ENCODE measurements at places on chromosomes 4 and X. TPM values are rescaled to one million over a fixed set of nuclear protein-coding genes. Genes with fewer than 3 reads are reported as not detected.

DNA sequence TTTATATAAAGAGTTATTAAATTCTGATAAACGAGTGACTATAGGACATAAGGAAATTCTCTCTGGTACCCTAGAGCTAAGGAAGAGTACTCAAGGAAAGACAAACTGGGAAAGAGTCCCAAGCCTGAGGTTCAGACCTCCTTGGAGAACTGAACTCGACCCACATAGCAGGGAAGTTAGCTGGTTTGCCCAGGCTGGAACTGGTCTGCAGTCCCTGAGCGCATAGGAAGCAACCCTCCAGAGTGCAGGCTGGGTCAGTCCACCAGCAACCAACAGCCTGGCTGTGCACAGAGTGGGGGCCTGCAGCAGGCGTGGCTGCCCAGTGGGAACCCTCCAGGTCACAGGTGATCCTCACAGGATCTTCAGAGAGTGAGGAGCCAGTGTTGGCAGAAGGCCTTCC, 114.1 kb downstream of the SOWAHB start:
- DNase-seq = no peak

DNA sequence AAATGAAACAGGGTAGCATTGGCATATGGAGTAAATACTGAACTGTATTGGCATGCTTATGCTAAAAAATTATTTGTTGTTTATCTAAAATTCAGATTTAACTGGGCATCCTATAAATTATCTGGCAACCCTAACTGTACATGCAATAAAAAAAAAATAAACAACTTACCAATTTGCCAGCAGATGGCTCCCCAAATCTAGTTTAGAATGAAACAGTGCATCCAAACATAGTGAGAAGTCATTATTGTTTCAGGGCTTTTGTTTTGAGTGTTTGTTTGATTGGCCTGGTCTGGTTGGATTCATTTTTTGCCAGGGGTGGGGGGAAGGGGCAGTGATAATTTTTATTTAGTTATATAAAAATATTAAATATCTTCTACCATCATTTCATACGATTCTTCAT, 12.8 kb upstream of the NSUN7 start:
- DNase-seq = no peak

- DNase-seq = no peak
Measured at GRCh38 chr4:151951671-151952050, 190.9 kb upstream of the GATB start.

- no peak for DNase-seq
Measured at GRCh38 chr4:117700111-117700892, 334.0 kb upstream of the NDST3 start.

- no peak for DNase-seq
Measured at GRCh38 chrX:137563681-137564651, 2.0 kb upstream of the ZIC3 start.

DNA sequence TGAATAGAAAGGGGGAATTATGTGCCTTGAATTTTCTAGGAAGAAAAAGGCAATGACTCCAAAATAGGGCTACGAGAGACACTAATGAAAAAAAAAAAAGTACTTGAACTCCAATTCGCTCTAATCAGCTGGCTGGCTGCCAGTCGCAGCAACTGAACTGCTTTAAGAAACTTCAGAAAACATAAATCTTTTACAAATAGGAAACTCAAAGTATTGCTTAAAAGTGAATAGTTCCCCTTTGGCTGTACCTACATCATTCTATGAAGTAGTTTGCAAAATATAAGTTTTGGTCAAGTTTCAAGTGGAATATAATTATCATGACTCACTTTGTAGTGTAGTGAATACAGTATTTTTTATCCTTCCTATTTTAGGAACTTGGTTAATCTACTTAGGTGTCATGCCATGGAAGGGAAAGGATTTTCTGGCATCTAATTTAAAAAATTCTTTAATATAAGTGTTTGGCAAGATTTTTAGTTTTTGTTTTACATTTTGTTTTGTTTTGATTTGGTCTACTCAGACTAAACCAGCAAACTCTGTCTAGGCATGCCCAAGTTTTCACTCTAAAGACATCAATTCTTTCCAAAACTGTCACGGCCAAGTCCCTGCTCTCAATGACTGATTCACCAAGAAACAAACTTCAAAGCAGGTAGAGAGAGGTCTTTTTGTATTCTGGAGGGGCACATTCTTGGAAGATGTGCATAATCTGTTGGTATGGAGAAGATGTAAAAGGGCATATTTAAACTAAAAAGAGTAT, 382.4 kb upstream of the GALNT7 start:
- peak; percentile 26 for DNase-seq

DNA sequence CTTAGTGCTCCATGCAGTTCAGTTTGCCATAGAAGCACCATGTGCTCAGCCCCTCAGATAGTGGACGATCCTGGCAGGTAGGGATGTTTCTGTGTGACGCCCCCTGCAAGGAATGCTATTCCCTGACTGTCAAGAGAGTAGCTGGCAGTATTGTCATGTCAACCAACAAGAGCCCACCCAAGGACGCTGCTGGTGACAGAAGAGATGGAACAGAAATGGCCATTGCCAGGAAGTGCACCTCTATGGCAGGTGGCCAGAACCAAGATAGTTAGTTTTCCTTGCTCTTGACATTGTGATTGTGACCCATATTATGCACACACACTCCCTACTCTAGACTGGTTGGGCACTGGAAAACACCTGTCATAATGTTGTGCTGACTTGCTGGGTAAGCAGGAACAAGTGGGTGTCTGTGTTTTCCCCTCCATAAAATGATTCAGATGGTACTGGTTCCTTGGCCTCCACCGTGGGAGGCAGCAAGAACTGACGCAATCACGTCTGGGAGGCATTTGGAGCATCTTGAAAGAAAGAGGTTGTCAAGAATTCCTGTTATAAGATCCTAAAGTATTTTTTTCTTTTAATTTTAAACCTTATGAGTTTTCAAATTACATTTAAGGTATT, 507.9 kb downstream of the MID1IP1 start:
- DNase-seq = no peak

- DNase-seq = no peak
Measured at GRCh38 chrX:84240848-84241565, 53.0 kb upstream of the RPS6KA6 start.

DNA sequence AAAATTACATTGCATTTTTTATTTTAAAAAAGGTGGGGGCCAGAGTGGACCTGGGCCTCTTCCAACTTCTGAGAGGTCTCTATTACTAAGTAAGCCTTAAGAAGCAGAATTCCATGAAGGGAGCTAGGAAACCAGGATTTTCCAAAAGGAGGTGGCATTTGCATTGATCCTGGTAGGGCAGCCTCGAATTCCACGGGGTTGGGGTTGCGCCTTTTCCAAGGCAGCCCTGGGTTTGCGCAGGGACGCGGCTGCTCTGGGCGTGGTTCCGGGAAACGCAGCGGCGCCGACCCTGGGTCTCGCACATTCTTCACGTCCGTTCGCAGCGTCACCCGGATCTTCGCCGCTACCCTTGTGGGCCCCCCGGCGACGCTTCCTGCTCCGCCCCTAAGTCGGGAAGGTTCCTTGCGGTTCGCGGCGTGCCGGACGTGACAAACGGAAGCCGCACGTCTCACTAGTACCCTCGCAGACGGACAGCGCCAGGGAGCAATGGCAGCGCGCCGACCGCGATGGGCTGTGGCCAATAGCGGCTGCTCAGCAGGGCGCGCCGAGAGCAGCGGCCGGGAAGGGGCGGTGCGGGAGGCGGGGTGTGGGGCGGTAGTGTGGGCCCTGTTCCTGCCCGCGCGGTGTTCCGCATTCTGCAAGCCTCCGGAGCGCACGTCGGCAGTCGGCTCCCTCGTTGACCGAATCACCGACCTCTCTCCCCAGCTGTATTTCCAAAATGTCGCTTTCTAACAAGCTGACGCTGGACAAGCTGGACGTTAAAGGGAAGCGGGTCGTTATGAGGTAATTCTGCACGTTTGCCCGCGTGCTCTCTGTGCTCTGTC, at the start of gene PGK1:
Gene PGK1, plus strand, starts transcription at position 626 of the 824 bp plus-strand sequence. Its CDS starts 93 bp downstream, at position 719.
- DNase-seq = peak; percentile 86

- no peak for DNase-seq
Measured at GRCh38 chrX:146241902-146242301, 424.3 kb downstream of the SLITRK2 start.

DNA sequence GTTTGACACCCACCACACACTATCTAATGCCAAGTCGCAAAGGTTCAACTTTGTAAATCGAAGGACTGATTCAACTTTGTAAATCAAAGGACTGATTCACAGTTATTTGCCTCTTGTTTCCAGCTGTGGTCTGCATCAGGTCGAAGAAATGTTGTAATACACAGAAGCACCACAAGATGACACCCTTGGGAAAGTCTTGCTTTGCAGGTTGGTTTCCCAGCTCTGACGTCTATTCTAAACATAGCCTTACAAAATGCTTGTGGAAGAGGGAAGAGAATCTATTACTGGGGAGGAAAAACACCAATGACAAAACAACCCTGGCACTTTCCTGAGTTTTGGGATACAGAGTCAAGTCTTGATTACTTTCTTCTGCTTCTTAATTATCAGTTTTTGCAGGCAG, 35.3 kb downstream of the SUPT20HL1 start:
- peak; percentile 68 for DNase-seq

DNA sequence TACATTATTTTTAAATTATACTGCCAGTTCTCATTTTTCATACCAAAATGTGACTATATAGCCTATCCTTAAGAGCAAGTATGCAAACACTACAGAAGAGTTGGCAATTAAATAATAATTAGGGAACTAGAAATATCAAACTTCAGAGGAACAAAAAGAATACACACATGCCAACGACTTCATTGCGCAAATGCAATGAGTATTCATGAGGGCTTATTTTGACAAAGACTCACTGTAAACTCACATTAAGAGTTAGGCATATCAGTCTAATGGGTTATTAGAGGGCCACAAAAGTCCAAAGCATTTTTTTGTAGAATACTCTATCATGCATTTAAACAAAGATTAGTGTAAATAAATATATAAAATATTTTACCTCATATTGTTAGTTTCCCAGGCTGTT, 31.6 kb downstream of the SLC10A7 start:
- DNase-seq = no peak

- no peak for DNase-seq
Measured at GRCh38 chr4:101355767-101356702, 8.7 kb upstream of the PPP3CA start.

DNA sequence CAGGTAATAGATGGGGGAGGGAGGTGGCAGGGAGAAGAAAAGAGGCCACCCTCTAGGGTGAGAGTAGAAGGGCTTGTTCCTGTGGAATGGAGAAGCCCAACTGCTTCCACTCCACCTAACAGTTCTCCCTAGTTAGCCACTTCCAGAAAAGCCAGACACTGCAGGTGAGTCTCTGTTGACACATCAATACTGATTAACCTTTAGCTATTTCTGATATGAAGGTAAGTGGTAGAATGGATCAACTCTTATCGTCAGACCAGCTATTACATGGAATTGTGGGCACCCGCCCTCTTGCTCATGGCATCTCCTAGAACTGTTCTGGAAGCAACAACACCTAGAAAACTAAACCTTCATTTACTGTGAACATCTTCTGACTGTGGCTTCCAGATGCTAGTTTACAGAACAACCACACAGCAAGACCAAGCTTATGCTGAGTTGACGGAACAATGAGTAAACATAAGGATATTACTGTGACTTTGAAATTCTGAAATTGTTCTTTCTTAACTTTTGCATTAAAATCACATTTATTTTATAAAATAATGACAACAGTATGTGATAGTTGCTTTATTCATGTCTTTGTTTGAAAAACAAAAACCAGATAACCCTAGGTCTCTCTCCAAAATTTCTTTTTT, 44.7 kb downstream of the ANXA3 start:
- no peak for DNase-seq

DNA sequence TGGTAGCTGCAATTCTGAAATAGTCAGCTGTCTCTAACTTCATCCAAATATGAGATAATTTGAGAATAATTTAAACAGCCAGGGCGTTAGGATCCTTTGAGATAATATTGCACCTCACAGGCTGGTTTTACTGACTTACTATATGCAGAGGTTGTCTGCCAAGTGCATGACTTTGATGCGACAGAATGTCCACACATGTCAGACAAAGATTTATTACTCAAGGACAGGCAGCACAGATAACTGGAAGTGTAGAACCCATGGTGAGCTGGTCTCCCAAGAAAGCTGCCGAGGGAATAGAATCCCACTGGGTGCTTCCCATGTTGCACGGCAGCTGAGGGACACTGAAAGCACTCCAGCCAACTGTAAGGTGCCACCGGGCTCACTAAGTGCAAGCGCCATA, 166.2 kb upstream of the GALNTL6 start:
- no peak for DNase-seq

- no peak for DNase-seq
Measured at GRCh38 chrX:15721911-15722310, 16.2 kb upstream of the CA5B start.

DNA sequence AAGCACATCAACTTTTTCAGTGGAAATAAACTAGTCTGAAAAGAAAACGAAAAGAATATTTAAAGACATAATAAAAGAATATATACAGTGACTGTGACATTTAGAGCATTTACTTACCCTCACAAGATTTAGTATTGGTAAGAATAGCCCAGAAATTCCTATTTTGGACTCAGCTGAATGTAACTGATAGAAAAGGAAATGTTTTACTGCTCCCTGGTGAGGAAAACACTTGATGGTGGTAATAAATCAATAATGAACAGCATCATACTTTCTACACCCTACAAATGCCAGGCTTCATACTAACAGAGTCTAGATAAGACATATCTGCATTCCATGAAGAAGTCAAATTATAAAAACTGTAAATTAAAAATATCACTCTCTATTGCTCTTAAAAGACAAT, 753.5 kb upstream of the PCDH10 start:
- DNase-seq = no peak

DNA sequence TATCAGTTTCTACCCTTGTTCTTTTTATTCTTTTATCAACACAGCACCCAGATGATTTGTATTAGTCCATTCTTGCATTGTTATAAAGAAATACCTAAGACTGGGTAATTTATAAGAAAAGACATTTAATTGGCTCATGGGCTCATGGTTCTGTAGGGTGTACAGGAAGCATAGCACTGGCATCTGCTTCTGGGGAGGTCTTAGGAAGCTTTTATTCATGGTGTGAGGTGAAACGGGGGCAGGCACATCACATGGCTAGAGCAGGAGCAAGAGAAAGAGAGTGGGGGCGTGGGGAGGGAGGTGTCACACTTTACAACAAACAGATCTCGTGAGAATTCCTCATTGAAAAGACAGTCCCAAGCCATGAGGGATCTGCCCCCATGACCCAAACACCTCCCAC, 285.3 kb downstream of the SMARCA1 start:
- DNase-seq = no peak

DNA sequence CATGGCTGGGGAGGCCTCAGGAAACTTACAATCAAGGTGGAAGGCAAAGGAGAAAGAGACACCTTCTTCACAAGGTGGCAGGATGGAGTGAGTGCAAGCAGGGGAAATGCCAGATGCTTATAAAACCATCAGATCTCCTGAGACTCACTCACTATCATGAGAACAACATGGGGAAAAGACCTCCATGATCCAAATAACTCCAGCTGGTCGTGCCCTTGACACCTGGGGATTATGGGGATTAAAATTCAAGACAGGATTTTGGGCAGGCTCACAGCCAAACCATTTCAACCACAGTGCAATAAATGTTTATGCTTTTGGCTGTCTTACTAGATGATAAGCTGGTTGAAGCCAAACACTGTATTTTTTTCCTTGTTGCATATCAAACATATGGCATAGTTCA, 1112.4 kb downstream of the STIM2 start:
- DNase-seq = no peak

The PITX2 gene
- 3.3 TPM for polyA plus RNA-seq

The FABP2 gene
- polyA plus RNA-seq = 0.70 TPM

The ZNF157 gene
- 0.67 TPM for polyA plus RNA-seq

The EDA2R gene
- 0.59 TPM for polyA plus RNA-seq

The SMAD1 gene
- 64.2 TPM for polyA plus RNA-seq

The USP17L12 gene
- not detected for polyA plus RNA-seq

The WAS gene
- polyA plus RNA-seq = 3.1 TPM

The DGKK gene
- 8.5 TPM for polyA plus RNA-seq

The FOXR2 gene
- polyA plus RNA-seq = not detected

The PCDH18 gene
- polyA plus RNA-seq = 147 TPM

The CENPVL2 gene
- polyA plus RNA-seq = 0.20 TPM

The VAMP7 gene
- polyA plus RNA-seq = 53.8 TPM

The SMARCAD1 gene
- polyA plus RNA-seq = 52.9 TPM
